Gastroesophageal sphincter (tissue), 4 donors: ENCODE measurements at places on chromosomes 4 and X. TPM values are rescaled to one million over a fixed set of nuclear protein-coding genes. Genes with fewer than 3 reads are reported as not detected.

GRCh38 chr4:148044089-148044911 lies 312.4 kb downstream of the ARHGAP10 start:
- no peak overlapping the region for H3K4me3 ChIP-seq
- peaks cover 30% of the 10 kb centered on the region for H3K36me3 ChIP-seq

DNA sequence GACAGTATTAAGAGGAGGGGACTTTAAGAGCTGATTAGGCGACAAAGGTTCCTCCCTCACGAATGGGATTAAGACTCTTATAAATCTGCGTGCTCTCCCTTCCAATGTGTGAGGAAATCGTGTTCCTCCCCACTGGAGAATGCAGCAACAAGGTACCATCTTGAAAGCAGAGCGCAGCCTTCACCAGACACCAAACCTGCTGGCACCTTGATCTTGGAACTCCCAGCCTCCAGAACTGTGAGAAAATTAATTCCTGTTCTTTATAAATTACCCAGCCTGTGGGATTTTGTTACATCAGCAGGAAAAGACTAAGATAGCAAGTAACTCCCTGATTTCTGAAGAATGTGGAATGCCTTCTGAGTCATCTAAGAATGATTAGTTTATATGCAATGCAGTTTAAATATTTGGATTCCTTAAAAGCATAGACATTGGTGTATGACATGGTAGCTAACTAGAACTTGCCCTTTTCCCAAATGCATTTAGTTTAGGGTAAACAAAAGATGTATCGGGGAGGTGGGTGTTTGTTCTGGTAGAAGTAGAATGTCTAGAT lies 86.1 kb downstream of the USP46 start:
- no peak for ATAC-seq
- peaks cover 4% of the 10 kb centered on the region for H3K4me1 ChIP-seq
- H3K27me3 ChIP-seq, result no peaks in the 10 kb centered on the region
- H3K27ac ChIP-seq, result no peak overlapping the region
- no peaks in the 10 kb centered on the region for H3K36me3 ChIP-seq
- H3K4me3 ChIP-seq, result no peak overlapping the region

DNA sequence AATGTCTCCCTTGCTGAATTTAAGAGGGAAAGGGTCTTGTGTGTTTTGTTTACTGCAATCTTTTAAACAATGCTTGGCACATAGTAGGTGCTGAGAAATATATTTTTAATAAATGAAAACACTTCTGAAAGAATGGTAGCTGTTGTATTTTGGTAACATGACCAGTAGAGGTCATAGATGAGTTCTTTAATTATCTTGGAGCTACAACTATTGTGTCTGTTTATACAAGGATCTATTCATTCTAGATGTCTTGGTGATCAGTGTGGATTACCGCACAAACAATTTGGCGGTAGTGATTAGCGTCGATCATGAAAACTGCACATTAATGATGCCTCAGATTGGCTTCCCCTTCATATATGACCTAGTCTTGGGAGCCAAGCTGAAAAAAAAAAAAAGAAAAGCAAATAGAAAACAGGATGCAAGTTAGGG lies 21.4 kb upstream of the SCRG1 start:
- H3K27ac ChIP-seq, result no peak overlapping the region
- H3K4me1 ChIP-seq, result peaks cover 21% of the 10 kb centered on the region
- no peak overlapping the region for H3K4me3 ChIP-seq
- no peaks in the 10 kb centered on the region for H3K27me3 ChIP-seq

The C4orf50 gene
- 0.25 TPM for total RNA-seq

The INTU gene
- total RNA-seq, result 4.5 TPM

The ITGB1BP2 gene
- total RNA-seq, result 26.8 TPM

The POLR2B gene
- 128 TPM for total RNA-seq
